ENCODE measurements at places on chromosomes 1 and 21.
A peak's percentile ranks its signal among the peaks of the same experiment; 100 is the strongest.

GRCh38 chr1:35691571-35692220 is 27.0 kb downstream of the C1orf216 start:
- no peak for DNase-seq

- DNase-seq: no peak
Observed at GRCh38 chr1:160718210-160718609, 6.6 kb upstream of the CD48 start.

DNA sequence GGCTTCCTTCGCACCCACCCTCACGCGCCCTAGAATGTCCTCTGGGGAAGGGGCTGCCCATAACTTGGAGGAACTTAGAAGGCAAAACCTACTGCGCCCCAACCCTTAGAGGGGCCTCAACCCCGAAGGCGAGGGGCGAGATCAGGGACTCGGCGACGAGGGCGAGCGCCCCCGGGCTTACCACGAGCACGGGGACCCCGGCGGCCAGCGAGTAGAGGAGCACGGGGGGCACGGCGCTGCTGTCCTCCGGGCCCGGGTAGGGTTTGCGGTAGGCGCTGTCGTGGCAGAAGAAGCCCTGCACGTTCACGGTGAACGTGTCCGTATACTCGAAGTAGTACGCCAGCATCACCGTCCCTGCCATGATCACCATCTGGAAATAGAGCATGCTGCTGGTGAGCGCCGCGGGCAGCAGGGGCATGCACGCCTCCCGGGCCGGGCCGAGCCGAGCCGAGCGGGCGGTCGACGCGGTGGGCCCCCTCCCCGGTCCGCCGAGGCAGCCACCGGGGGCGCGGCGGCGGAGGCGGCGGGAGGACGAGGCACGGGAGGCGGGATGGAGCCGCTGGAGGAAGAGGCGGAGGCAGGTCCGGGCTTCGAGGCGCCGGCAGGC is 304 bp downstream of the PLPPR5 start:
- DNase-seq: peak; percentile 12

DNA sequence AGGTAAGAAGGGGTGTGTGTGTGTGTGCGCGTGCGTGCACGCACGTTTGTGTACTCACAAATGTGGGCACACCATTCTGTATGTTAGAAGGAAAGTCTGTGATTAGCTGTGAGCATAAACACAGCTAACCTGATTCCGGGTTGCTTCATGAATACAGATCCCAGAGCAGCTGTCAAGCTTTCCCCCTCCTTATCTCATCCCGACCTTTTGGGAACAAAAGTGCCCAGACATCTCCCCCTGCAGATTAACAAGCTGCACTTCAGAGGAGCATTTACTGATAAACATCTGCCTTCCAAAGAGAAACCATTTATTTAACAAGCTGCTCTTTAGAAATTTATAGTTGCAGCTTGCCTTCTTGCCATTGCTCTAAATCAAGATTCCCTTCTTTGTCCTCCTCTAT is 97.0 kb downstream of the MT1HL1 start:
- DNase-seq: no peak

GRCh38 chr21:25569711-25570110 is 37.6 kb downstream of the MRPL39 start:
- no peak for DNase-seq

- DNase-seq: no peak
Observed at GRCh38 chr21:29989634-29990234, 49.9 kb upstream of the GRIK1 start.

- DNase-seq: no peak
Observed at GRCh38 chr1:243672539-243673074, 177.4 kb downstream of the AKT3 start.

- DNase-seq: peak; percentile 53
Observed at GRCh38 chr1:155324717-155325602, 4.3 kb downstream of the RUSC1 start.

Data from GM10248 (cell line).